MG63 (cell line): ENCODE measurements at places on chromosomes 1 and 21.
A peak's percentile ranks its signal among the peaks of the same experiment; 100 is the strongest.

- no peak for DNase-seq
Observed at GRCh38 chr1:66041654-66042053, 249.0 kb downstream of the PDE4B start.

DNA sequence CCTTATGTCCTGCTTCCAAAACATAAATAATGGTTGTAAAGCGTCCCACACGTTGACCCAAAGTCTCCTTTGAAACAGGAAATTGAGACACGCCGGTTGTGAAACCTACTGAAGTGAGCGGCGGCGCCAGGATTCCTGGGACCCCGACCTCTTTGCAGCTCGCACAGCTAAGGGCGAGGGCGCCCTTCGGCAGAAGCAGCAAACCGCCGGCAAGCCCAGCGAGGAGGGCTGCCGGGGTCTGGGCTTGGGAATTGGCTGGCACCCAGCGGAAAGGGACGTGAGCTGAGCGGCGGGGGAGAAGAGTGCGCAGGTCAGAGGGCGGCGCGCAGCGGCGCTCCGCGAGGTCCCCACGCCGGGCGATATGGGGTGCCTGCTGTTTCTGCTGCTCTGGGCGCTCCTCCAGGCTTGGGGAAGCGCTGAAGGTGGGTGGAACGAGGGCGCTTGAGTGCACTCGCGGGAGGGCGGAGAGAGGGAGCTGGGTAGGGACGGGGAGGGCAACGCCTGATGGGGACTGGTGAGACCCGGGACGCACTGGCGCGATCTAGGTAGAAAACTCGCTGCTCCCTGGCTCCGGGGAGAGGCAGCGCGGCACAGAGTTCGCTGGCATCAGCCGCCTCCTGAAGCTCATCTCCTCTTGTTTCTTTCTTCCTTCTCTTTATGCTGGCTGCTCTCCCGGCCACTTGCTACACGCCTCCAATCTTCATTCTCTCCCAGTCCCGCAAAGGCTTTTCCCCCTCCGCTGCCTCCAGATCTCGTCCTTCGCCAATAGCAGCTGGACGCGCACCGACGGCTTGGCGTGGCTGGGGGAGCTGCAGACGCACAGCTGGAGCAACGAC is at the start of gene CD1D:
CD1D (plus strand) TSS at position 155 of the 836 bp plus-strand sequence; CDS start at position 362, 207 bp downstream.
- peak; percentile 41 for DNase-seq

DNA sequence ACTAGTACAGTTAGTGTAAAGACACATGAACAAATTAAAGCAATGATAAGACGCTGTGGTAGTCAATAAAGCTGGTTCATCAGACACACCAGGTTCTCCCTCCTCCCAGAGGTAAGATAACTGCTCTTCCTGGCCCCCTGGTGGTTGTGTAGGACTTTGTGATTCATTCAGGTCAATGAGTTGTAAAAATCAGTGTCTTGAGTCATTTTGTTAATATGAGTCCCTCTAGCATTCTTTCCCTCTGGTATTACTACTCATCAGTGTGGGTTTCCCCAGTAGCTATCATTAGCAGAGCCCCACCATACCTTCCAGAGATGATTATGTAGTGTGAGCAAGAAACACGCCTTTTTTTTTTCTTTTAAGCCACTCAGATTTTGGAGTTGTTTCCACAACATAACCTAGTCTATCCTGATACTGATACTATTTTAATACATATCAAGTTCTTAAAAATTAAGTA is 3.6 kb upstream of the SETDB1 start:
- peak; percentile 80 for DNase-seq

DNA sequence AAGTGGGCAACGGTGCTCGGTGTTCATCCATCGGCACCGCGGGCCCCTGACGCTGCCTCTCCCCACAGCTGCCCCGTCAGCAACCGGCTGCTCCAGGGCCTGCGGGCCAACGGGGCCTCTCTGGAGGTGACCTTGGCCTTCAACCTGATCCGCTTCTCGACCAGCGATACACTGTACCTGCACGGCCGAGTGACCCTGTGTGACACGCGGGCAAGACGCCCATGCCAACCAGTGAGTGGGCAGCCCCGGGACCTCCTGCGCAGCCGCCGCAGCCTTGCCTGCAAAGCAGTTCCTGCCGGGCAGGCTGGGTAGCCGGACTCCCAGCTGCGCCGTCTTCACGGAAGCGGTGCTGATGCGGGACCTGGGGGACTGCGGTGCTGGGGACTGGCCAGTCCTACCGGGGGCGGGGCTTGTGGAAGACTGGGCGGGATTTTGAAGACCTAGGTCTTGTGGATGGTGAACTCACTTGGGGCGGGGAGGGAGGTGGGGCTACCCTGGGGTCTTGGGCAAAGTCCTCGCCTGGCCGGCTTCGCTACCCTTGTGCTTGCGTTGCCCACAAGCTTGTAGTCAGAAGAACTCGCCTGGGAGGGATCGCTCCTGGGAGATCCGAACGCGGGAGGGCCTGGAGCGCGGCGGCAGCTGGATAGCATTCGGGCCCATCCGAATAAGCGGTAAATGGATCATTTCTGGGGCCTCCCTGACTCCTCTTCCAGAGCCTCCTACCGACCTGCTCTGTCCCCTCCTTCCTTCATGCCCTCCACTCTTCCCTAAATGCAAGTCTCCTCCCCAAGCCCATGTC is 8.8 kb upstream of the CEP85 start:
- no peak for DNase-seq

- DNase-seq: no peak
Observed at GRCh38 chr1:107545056-107545577, 404.3 kb downstream of the NTNG1 start.
